PC-9 (cell line): ENCODE measurements at places on chromosomes 2 and 18.

GRCh38 chr2:233082222-233082930, 22.2 kb downstream of the INPP5D start:
- no peaks in the 10 kb centered on the region for H3K36me3 ChIP-seq
- H3K27me3 ChIP-seq, result no peaks in the 10 kb centered on the region
- no peak overlapping the region for H3K27ac ChIP-seq
- H3K4me1 ChIP-seq, result no peaks in the 10 kb centered on the region
- no peak overlapping the region for H3K4me3 ChIP-seq

DNA sequence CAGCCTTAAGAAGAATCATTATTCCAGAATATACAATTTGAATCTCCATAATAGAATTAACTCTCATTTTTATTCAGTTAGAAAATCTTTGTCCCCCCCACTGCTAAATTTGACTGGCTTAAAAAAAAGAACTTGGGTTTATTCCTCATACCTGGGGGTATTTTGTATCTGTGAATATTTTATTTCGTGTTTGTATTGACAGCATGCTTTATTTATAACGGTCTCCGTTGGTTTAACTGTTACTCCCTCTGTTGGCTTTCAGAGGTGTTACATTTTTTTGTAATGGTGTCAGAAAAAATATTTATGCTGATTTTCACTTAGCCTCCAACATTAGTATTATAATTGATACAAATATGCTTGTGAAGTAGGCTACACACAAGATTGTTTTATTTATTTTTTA, 109.1 kb downstream of the HAUS1 start:
- no peaks in the 10 kb centered on the region for H3K36me3 ChIP-seq
- DNase-seq, result no peak
- peaks cover 16% of the 10 kb centered on the region for H3K4me1 ChIP-seq
- no peak overlapping the region for H3K4me3 ChIP-seq
- H3K27me3 ChIP-seq, result no peaks in the 10 kb centered on the region
- no peak overlapping the region for H3K27ac ChIP-seq

DNA sequence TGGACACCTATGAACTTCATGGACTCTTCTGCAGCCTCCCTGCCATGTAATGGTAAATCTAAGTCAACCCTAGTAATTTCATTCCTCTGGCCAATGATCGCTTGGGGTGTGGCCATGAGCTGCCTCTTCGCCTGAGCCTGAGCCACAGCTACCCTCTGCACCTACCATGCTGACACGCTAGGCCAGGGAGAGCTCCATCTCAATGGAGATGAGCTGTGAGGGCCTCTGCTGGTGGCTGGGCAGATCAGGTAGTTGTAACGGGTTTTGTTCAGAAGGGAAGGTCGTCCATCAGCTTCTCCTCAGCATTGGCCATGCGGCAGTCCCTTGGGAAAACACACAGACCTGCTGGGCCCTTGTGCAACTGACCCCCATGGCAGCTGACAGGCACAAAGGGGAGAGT, 24.4 kb downstream of the MPHOSPH10 start:
- no peak overlapping the region for H3K4me3 ChIP-seq
- H3K4me1 ChIP-seq, result no peaks in the 10 kb centered on the region
- no peaks in the 10 kb centered on the region for H3K36me3 ChIP-seq
- H3K27me3 ChIP-seq, result no peaks in the 10 kb centered on the region
- H3K27ac ChIP-seq, result no peak overlapping the region

- peak overlapping the region; percentile 69 for H3K4me3 ChIP-seq
- H3K27me3 ChIP-seq, result no peaks in the 10 kb centered on the region
- H3K27ac ChIP-seq, result no peak overlapping the region
- no peaks in the 10 kb centered on the region for H3K36me3 ChIP-seq
- DNase-seq, result peak; percentile 20
These were observed 725 bp downstream of the SLC66A2 start for GRCh38 chr18:79950515-79951341.

GRCh38 chr2:47639467-47639866, 143.5 kb upstream of the MSH6 start:
- H3K4me1 ChIP-seq, result peaks cover 21% of the 10 kb centered on the region
- no peaks in the 10 kb centered on the region for H3K36me3 ChIP-seq
- H3K27ac ChIP-seq, result no peak overlapping the region

DNA sequence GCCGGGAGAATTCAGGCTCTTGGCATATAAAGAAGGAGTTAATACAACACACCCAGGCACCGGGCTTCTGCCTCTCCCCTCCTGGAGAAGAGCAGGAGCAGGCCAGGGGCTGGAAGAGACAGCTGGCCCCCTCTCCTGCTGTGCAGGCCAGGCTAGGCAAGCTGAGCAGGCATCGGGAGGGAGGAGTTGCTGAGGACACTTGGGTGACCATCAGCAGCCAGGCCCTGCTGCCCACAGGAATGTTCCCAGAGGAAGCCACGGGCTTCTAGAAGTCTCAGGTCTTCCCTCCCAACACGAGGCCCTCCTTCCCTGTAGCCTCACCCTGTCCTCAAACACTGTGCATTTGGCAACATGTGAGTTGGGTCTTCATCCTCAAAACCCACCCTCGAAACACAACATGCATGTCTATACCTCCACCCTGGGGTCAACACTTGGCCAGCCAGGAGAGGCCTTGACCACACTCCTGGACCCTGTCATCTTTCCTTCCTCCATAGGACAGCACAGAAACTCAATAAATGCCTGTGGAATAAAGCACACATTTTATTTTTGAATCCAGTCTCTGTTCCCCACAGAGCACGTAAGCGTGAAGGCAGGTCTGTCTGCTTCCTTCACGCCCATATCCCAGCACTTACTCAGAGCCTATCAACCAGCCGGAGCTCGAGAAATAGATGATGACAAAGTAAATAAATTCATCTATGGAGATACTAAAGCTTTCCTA, 433.8 kb upstream of the ID2 start:
- DNase-seq, result no peak
- peaks cover 52% of the 10 kb centered on the region for H3K27me3 ChIP-seq
- H3K4me1 ChIP-seq, result no peaks in the 10 kb centered on the region
- H3K36me3 ChIP-seq, result no peaks in the 10 kb centered on the region

GRCh38 chr2:237378650-237379049, 35.3 kb downstream of the COL6A3 start:
- peaks cover 97% of the 10 kb centered on the region for H3K27me3 ChIP-seq
- H3K27ac ChIP-seq, result no peak overlapping the region
- H3K36me3 ChIP-seq, result no peaks in the 10 kb centered on the region

- peak; percentile 25 for DNase-seq
- H3K4me1 ChIP-seq, result peaks cover 10% of the 10 kb centered on the region; the same call in 1 of the 2 replicates
- no peaks in the 10 kb centered on the region for H3K36me3 ChIP-seq
- no peak overlapping the region for H3K4me3 ChIP-seq
- H3K27me3 ChIP-seq, result no peaks in the 10 kb centered on the region
These were observed 190.4 kb downstream of the FMNL2 start for GRCh38 chr2:152525277-152525838.

- no peaks in the 10 kb centered on the region for H3K27me3 ChIP-seq
- H3K4me1 ChIP-seq, result 0 out of 2 replicates have a peak, but pooled peaks cover 4% of the 10 kb centered on the region
- no peak overlapping the region for H3K27ac ChIP-seq
- no peaks in the 10 kb centered on the region for H3K36me3 ChIP-seq
- no peak overlapping the region for H3K4me3 ChIP-seq
- no peak for DNase-seq
These were observed 57.4 kb downstream of the RHBDD1 start for GRCh38 chr2:226893216-226893615.

GRCh38 chr2:186822323-186822722, 26.6 kb downstream of the ZSWIM2 start:
- no peaks in the 10 kb centered on the region for H3K36me3 ChIP-seq
- H3K4me3 ChIP-seq, result no peak overlapping the region
- H3K4me1 ChIP-seq, result no peaks in the 10 kb centered on the region
- DNase-seq, result no peak

GRCh38 chr2:238476258-238476657, 49.5 kb downstream of the ASB1 start:
- no peaks in the 10 kb centered on the region for H3K4me1 ChIP-seq
- DNase-seq, result no peak
- H3K4me3 ChIP-seq, result no peak overlapping the region

GRCh38 chr2:21469564-21469963, 345.8 kb downstream of the TDRD15 start:
- H3K4me1 ChIP-seq, result no peaks in the 10 kb centered on the region
- H3K27ac ChIP-seq, result no peak overlapping the region
- H3K4me3 ChIP-seq, result no peak overlapping the region
- no peak for DNase-seq

- no peak overlapping the region for H3K4me3 ChIP-seq
- no peak overlapping the region for H3K27ac ChIP-seq
- no peaks in the 10 kb centered on the region for H3K36me3 ChIP-seq
- no peaks in the 10 kb centered on the region for H3K4me1 ChIP-seq
- H3K27me3 ChIP-seq, result peaks cover 57% of the 10 kb centered on the region
These were observed 238.5 kb downstream of the GALR1 start for GRCh38 chr18:77487951-77488740.

GRCh38 chr2:15023221-15023620, 390.7 kb downstream of the LRATD1 start:
- no peak for DNase-seq
- no peaks in the 10 kb centered on the region for H3K4me1 ChIP-seq
- no peak overlapping the region for H3K4me3 ChIP-seq
- no peak overlapping the region for H3K27ac ChIP-seq
- no peaks in the 10 kb centered on the region for H3K36me3 ChIP-seq

DNA sequence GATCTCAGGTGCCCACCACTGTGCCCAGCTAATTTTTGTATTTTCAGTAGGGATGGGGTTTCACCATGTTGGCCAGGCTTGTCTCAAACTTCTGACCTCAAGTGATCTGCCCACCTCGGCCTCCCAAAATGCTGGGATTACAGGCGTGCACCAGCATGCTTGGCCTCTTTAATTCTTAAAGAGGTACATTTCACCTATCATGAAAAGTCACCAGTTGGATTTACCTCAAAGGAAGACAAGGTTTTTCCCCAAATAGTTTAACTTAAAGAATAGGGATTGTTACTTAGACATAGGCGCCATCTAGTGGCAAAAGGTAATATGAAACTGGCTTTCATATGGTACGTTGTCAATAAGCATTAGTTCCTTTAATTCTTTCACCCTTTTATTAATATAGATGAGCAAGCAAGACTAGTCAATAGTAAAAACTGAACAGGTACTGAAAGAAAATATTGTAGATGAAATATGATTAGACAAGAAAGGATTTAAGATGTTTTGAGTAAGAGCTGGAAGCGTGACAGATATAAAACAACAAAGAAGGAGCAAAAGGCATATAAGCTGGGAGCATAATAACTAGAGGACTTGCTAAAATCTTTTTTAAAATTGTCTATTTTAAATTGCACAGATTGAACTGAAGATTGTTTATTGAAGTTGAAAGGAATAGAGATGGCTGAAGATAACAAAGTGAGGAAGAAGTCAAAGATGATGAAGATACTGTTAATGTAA, 35.0 kb upstream of the PSMD14 start:
- H3K27me3 ChIP-seq, result no peaks in the 10 kb centered on the region
- no peaks in the 10 kb centered on the region for H3K4me1 ChIP-seq
- H3K27ac ChIP-seq, result no peak overlapping the region
- no peaks in the 10 kb centered on the region for H3K36me3 ChIP-seq

- H3K4me3 ChIP-seq, result peak overlapping the region; percentile 77
- H3K4me1 ChIP-seq, result peaks cover 19% of the 10 kb centered on the region
- H3K27me3 ChIP-seq, result no peaks in the 10 kb centered on the region
- peak; percentile 31 for DNase-seq
- H3K27ac ChIP-seq, result peak overlapping the region; percentile 35
- H3K36me3 ChIP-seq, result peaks cover 5% of the 10 kb centered on the region; the same call in 1 of the 2 replicates
These were observed 1.2 kb downstream of the REV1 start for GRCh38 chr2:99488539-99489062.

DNA sequence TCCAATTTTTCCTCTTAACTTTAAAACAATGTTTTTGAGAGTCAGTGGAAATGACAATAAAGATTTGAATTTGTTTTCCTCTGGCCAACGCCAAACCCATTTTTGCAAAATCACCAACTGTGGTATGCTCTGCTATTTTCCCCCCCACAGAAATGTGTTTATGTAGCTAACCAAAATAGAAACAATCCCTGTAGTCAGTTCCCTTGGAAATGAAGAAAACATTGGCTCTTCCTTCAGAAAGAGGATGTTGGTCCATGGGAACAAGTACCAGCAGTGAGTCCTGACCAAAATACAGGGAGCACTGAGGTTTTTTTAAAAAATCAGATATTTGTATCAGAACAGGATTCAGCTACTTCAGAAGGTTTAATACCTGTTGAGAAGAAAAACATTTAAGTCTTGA, 65.3 kb downstream of the SLC40A1 start:
- no peak for DNase-seq
- H3K4me1 ChIP-seq, result no peaks in the 10 kb centered on the region
- no peak overlapping the region for H3K4me3 ChIP-seq
- H3K36me3 ChIP-seq, result no peaks in the 10 kb centered on the region
- H3K27me3 ChIP-seq, result no peaks in the 10 kb centered on the region

DNA sequence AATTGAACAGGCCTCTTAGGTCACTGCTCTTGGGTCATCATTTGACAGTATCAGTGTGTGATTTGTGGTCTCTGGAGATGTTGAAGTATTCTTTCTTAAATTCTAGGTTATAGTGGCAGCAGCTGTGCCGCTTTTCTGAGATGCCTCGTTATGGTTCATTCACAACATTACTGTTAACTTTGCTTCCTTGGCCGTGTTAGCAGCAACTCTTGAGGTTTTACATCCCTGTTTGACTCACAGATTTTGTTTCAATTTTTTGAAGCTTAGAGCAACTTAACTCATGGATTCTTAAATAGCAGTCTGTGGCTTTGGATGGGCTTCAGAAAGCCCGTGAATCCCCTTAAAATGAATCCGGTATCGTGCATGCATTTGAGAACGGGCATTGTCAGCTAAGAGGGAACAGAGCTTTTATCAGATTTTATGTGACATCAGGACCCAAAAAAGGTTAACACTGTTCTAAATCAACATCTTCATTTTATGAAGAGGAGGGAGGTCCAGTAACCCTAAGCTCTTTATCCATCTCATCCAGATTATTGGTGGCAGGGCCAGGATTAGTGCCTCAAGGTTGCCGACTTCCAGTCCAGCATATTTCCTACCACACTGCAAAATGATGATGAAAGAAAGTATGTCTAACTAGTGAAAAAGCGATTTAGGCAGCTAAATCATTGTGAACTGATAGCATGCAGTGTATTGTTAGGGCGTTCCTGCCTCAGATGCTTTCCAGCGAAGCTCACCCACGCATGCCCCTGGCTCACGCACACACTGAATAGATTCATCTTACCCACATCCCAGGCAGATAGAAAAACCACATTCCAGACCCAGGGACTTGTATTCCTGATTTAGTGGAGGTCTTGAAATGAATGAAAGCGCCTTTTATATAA, 5.1 kb downstream of the TRIB2 start:
- H3K27me3 ChIP-seq, result no peaks in the 10 kb centered on the region
- peak overlapping the region; percentile 94 for H3K27ac ChIP-seq
- peak overlapping the region; percentile 96 for H3K4me3 ChIP-seq
- DNase-seq, result no peak
- peaks cover 63% of the 10 kb centered on the region for H3K36me3 ChIP-seq

- no peak overlapping the region for H3K4me3 ChIP-seq
- DNase-seq, result no peak
- no peak overlapping the region for H3K27ac ChIP-seq
- H3K4me1 ChIP-seq, result no peaks in the 10 kb centered on the region
These were observed 51.4 kb downstream of the TMEM178A start for GRCh38 chr2:39717067-39717466.

- H3K27ac ChIP-seq, result peak overlapping the region; percentile 3
- H3K27me3 ChIP-seq, result no peaks in the 10 kb centered on the region
- H3K36me3 ChIP-seq, result no peaks in the 10 kb centered on the region
These were observed 15.3 kb upstream of the CIDEA start for GRCh38 chr18:12238826-12239225.

GRCh38 chr2:190722061-190722759, 73.3 kb downstream of the NAB1 start:
- H3K4me1 ChIP-seq, result peaks cover 27% of the 10 kb centered on the region
- no peak overlapping the region for H3K4me3 ChIP-seq
- H3K27ac ChIP-seq, result no peak overlapping the region
- H3K36me3 ChIP-seq, result no peaks in the 10 kb centered on the region
- no peaks in the 10 kb centered on the region for H3K27me3 ChIP-seq
